ENCODE measurements at places on chromosomes 6 and 20.

GRCh38 chr20:22288156-22288555, 296.2 kb downstream of the FOXA2 start:
- no peak for DNase-seq

- no peak for DNase-seq
These were observed 12.0 kb downstream of the BMP6 start for GRCh38 chr6:7737867-7738266.

GRCh38 chr6:5422321-5422915, 161.1 kb downstream of the FARS2 start:
- no peak for DNase-seq

DNA sequence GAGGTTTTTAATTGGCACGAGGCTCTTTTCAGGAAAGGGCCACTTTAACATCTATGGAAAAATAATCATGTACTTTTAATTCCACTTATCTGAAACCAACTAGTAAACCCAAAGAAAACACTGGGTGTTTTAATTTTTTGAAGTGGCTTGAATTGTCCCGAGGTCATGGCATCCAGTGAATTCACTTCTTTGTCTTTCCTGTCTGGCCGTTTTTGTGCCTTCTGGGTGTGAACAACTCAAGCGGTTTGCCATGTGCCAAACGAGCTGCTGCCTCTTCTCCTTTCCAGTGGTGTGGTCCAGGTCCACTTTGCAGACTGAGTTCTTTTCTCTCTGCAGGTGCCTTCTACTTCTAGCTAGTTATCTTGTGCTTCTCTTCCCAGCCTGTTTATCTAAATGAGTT, 117.5 kb downstream of the PLCB4 start:
- DNase-seq: no peak

DNA sequence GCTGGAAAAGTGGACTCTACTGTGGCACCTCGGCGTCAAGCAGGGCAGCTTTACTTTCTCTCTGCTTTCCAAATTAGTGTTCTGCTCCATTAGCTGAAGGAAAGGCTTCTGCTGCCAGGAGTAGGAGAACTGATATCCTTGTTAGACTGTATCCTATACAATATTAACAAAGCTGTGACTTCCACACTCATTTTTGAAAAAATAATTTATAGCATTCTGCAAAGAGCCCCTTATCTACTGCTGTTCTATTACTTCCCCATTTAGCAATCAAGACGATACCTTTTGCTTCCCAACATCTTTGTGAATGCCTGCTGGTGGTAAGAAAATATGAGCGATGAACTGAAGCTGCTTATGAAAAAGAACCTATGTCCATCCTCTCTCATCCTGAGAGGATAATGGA, 151.1 kb downstream of the UBE3D start:
- no peak for DNase-seq

DNA sequence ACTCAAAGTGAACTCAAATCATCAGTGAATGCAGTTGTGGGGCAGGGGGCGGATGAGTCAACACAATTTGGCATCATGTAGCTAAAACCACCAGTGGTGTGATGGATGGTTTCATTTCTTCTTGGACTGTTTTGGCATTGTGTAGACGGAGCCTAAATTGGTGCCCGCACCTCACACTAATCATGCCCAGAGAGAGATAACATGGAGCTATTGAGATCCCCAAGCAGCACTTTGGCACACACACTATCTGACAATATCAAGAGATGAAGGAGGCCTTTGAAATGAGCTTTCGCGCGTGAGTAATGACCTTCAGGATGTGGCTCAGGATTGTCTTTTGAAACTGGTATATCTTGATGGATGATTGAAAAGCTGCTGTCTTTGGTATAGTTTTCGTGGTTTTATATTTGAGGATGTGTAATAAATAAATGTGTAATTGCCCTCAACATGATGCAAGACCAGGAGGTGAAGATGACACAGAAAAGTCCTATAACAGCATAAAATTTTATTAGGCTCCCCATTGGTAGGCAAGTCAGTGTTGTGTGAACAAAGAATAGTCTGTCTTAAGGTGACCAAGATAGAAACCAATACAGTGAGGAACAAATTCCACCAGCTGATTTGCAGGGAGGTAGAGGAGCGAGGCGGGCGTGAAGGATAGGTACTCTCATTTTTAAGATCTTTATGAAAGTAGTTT, 174.2 kb downstream of the TSHZ2 start:
- no peak for DNase-seq

GRCh38 chr6:47686411-47686810, 12.0 kb upstream of the ADGRF4 start:
- DNase-seq: no peak

- DNase-seq: no peak
These were observed 447.8 kb upstream of the JARID2 start for GRCh38 chr6:14797875-14798593.

- DNase-seq: no peak
These were observed 7.0 kb downstream of the BTN3A3 start for GRCh38 chr6:26447257-26447656.

GRCh38 chr6:157688960-157689599, 134.0 kb upstream of the SNX9 start:
- no peak for DNase-seq

GRCh38 chr6:105645156-105645555, 242.3 kb upstream of the PREP start:
- DNase-seq: no peak

GRCh38 chr20:61057443-61058121, 194.5 kb upstream of the CDH4 start:
- no peak for DNase-seq

GRCh38 chr6:36662827-36663256, 15.7 kb upstream of the CDKN1A start:
- no peak for DNase-seq

DNA sequence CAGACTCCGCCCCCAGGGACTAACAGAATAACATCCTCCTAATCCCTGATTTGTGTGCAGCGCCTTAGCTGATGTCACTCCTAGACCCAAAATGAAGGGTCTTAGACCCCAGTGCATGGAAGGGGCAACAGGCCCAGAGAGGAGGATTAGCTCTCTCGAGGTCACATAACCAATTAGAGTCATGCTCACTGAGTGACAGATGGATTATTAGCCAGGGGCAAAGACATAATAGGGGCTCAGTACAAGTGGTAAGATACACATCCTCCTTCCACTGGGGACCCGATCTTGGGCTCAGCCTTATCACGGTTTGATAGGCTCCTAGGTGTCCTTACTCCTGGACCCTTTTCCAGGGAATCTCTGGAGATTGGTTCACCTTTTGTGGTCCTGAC, 858 bp downstream of the TP53INP2 start:
- DNase-seq: no peak

DNA sequence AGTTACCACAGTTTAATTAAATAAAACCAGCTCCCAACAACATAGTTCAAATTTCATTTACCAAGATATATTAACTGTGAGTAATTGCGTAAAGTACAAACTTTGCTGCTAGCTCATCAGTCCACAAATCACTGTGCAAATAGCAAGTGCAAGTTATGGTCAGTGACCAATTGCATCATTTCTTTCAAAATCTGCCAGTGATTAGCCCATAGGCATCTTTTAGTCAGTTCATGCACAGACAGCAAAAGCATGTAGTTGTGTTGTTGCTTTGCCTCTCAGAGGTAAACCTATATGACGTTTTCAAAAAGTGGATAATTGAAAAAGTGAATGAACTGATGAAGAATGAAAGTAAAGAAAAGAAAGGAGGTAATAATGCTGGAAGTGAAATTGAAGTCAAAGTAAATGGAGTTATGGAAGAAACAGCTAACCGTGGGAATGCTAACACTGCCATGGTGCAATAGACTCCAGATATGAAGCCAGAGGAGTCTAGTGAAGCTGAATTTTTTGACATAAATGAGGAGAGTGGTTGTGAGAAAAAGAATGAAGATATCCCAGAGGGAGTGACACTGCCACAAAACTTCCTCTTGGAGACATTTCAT, 36.5 kb downstream of the ENPP1 start:
- DNase-seq: no peak

- DNase-seq: no peak
These were observed 98.6 kb downstream of the OGFRL1 start for GRCh38 chr6:71387179-71387578.

GRCh38 chr6:158068156-158068892, 86.7 kb downstream of the SYNJ2 start:
- no peak for DNase-seq

GRCh38 chr6:27517928-27518787, 45.3 kb upstream of the ZNF184 start:
- DNase-seq: no peak

- DNase-seq: no peak
These were observed 39.2 kb downstream of the FAM50B start for GRCh38 chr6:3888153-3888957.

- no peak for DNase-seq
These were observed 282.3 kb downstream of the TBC1D7 start for GRCh38 chr6:13046084-13046483.

DNA sequence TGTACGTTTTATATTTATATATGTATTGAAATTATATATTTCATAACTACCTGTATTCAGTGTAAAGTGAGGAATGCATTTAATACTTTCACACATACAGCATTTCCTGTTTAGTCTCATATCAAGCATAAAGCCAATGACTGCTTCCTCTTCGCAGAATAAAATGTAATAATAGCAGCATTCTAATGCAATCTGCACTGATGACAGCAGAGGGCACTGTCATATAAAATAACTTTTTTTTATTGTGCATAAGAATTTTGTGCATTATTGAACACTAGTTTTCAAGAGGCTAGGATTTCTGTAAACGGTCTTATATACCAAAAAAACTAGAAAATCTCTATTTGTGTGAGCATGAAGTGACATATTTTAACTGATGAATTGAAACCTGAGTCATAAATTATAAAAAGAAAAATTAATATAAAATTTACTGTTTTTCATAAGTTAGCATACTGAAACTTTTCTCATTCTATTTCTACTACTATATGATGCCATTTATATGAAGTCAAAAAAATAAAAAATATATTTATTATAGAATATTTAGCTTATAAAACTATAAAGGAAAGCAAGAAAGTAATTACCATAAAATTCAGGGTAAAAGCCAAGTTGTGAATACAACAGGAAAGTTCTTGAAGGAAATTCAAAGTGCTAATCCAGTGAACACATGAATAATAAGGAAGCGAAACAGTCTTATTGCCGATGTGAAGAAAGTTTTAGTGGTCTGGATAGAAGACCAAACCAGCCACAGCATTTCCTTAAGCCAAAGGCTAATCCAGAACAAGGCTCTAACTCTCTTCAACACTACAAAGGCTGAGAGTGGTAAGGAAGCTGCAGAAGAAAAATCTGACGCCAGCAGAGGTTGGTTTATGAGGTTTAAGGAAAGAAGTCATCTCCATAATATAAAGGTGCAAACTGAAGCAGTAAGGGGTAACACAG, 36.3 kb downstream of the RNF146 start:
- no peak for DNase-seq

- DNase-seq: no peak
These were observed 6.0 kb upstream of the PTPRA start for GRCh38 chr20:2867081-2867864.

- DNase-seq: no peak
These were observed 401.7 kb downstream of the ESR1 start for GRCh38 chr6:152209211-152209610.

- no peak for DNase-seq
These were observed 4.3 kb downstream of the PPP1R11 start for GRCh38 chr6:30071081-30071818.

DNA sequence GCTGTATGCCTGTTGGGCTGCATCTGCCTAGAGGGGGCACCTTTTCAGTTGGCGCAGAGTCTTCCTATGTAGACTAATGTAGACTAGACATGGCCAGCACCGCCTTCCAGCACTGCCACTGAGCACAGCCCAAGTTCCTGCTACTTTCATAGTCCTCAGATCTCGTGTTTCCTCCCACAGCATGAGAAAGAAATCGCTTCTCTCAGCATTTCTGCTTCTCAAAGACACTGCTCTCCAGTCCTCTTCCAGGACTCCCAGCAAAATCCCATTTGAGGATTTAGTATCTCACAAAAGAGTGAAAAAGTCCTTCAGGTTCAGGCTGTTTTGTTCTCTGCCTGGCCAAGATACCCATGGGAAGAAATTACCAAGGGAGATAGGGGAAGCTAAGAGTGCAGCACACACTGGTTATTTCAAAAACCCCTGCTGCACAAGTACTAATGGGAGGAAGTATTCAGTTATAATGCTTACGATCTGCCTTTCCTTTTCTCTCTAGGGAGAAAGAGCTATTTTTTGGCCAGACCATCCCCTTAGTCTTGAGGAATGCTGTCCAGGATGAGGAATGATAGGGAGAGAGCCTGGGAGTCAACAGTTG, 35.7 kb downstream of the OGFRL1 start:
- DNase-seq: no peak

GRCh38 chr6:135319819-135320218, 138.7 kb downstream of the MYB start:
- no peak for DNase-seq

DNA sequence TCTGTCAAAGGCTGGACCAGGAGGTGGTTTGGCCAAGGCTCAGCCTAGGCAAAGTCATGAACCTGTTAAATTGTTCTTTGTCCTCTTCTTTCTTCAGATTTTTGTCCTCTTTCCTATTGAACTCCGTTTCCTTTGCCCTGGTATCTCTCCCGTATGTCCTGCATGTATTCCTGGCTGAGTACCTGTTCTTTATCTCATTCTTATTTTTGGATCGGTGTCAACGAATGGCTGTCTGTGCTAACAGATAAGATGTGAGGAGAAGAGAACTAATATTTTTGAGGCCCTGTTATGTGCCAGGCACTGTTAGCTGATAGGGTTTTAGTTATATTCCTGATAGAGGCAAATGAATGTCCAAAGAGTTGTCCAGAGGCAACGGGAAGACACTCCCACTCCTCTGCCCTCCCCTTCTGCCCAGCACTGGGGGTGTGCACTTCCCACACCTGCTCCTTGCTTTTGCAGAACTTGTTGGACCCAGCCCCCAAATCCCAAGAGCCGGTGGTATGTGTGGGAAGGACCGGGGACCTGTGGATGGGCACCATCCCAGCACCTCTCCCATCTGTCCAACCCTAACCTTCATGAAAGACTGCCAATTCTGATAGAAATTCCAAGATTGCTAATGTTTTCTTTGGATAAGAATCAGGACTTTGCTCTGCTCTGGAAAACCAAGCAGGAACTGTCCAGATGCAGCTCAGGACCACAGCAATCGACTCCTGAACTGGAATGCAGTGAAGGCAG, 20.6 kb downstream of the MMP24OS start:
- no peak for DNase-seq

All from stimulated activated CD8-positive, alpha-beta memory T cell treated with anti-CD3 and anti-CD28 coated beads, Interleukin-15, amount 100 ng/mL, for 4 hours (primary cell).